Brain (organoid and tissue), 16 donors: ENCODE measurements at places on chromosomes 1 and 21. TPM values are rescaled to one million over a fixed set of nuclear protein-coding genes. Genes with fewer than 3 reads are reported as not detected.
A peak's percentile ranks its signal among the peaks of the same experiment; 100 is the strongest.

- DNase-seq = no peak
These were observed 8.4 kb downstream of the HMGB4 start for GRCh38 chr1:33872275-33872674.

DNA sequence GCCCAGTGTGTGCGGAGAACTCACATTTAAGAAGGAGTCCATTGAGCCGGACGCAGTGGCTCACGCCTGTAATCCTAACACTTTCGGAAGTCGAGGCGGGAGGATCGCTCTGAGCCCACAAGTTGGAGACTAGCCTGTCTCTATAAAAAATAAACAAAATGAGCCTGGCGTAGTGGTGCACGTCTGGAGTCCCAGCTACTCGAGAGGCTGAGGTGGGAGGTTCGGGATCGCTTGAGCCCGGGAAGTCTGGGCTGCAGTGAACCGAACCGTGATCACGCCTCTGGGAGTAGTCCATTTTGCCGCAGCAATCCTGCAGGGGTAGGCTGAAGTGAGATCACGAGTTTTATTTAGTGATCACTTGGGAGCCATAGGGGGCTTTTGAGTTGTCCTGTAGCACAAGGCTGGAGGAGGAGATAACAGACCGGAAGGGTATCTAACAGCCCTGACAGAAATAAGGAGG, 497 bp upstream of the FUCA1 start:
- DNase-seq = peak; percentile 1

DNA sequence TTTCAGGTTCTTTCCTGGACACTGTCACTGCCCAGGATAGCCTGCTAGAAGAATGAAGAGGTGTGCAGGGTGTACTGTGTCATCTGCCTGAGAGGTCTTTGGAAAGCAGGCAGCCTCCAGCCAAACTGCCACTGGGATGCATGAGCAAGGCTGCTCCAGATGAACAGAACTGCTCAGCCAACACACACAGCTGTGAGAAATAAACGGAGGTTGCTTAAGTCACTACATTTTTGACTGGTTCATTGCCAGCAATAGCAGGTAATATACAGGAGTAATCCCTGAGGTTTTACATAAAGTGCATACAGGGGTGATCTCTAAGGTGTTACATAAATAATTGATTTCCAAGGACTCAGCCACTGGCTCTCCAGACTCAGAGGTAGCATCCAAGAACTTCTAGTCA, 516.9 kb downstream of the BRINP3 start:
- no peak for DNase-seq

DNA sequence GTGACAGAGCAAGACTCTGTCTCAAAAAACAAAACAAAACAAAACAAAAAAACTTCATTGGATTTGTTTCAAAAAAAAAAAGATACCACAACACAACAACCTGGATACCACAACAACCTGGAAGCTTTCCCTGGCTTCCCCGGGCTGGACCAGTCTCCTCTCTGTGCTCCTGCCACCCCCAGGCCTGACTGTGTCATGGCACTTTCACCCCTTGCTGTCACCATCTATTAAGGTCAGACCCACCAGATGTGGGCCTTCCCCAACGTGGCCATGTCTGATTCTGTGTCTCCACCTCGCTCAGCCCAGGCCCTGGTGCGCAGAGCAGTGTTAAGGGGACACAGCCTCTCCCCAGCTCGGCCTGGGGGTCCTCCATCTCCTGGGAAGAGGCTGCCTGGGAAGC, 28.3 kb upstream of the ACOT11 start:
- no peak for DNase-seq

DNA sequence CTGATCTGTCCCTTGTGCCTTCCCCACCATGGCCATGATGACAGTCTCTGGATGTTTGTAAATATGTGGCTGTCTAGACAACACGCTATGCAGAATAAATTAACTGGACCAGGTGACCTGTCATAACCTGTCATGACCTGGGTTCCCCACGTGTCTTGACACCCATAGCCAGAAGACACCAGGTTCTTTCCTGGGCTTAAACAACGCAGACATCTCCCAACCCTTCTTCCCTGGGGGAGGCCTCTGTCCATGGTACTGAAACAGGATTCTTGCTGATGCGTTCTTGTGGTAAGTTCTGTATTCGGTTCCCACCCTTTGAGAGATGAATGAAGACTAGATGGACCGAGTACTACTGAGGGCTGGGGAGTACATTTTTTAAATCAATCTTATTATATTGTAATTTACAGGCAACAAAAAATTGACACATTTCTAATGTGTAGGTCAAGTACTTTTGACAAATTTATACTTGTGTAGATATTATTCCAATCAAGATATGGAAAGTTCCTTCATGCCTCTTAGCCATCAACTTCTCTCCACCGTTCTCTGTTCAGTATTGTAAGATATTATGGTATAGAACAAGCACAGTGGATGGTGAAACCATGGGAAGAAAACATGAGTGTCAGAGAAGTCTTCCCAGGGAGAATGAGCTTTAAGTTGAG, 738.8 kb downstream of the PTPRU start:
- DNase-seq = no peak

- DNase-seq = no peak
These were observed 35.8 kb downstream of the LHX4 start for GRCh38 chr1:180265871-180266270.

DNA sequence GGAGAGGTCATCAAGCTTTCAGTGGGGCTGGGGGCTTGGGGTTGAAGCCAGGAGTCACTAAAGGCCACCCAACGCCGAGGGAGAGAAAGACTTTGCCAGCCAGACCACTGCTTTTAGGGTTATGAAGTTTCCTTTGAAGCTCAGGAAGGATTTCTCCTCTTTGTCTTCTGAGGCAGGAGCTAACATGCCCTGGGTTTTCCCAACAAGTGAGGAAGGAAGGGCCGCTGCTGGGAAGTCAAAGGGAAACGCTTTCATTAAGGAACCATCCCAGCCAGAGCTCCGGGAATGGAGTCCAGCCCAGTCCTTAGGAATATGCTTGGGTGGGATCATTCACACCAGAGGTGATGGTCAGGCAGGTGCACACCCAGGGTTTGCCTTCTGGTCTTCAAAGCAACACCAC, 436.9 kb downstream of the PRDM2 start:
- no peak for DNase-seq

DNA sequence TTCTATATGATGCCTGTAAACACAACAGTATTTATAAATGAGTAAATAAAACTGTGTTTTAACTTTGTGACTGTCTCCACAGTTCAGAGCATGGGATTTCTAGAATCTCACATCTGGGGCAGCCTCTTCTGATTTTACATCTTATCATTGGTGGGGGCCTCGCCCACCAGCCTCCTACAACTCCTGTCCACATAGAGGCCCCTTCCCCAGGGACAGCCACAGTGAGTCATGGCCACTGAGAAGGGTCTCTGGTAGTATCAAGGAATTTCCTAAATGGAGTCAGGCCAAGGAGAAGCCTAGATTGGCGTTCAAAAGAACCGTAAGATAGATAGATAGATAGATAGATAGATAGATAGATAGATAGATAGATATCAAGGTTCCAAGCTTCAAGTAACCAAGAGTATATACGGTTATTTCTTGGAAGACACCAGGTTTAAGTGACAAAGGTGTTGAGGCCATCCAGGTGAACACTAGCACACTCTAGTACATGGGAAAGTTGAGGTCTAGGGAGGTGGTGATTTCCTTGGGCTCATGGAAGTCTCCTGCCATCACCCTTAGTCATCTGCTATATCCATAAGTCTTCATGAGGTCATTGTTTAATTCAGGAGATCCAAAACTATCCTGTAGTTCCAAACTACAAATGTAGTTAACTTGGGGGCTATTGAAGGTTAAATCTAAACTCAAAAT, 121.6 kb downstream of the SYT2 start:
- no peak for DNase-seq

DNA sequence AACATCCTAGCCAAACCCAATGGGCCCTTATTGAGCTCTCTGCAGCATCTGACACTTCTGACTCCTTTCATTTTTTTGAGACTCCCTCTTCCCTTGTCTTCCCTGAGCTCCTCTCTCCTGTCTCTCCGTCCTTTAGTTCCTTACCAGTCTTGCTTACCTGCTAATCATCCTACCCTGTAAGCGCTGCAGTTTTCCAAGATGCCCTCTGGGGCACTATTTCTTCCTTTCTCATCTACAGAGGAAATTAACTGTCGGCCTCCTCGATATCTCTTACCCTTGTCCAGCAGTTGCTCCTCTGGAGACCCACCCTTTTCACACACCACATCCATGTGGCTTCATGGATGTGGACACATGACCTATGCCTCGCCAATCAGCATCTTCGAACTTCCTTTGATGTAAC, 6.8 kb downstream of the GPR161 start:
- DNase-seq = no peak

DNA sequence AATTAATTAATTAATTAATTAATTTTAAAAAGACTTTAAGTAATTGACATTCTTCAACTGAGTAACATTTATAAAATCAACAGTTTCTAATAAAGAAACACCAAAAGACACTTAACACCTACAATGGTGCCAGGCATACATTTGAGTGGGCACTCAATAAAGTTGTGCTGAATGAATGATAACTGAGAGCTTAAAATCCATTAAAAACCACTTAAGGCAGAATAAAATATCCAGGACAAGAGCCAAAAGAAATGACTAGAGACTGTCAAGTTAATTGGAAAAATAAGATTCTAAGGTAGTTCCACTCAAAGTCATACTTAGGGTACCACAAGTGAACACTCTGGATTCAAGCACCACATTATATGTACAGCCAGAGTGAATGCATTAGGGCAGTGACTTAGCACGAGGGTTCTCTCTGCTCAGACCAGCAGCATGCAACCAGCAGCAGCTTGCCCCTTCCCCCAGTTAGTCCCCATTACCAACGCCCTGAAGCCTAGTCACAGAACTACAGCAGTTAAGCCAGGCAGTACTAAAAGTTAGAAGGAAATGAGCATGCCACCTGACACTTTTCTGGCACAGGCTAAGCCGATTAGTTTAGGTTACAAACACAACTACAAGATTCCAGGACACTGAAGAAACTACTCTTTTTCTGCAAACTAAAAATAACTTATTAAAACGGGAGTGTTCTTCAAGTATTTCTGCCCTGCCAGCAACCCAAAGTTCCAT, 46.5 kb downstream of the LUZP1 start:
- DNase-seq = peak; percentile 6

GRCh38 chr1:26346274-26347033, 7.5 kb downstream of the CRYBG2 start:
- no peak for DNase-seq

- peak; percentile 85 for DNase-seq
These were observed 9.2 kb downstream of the C1orf198 start for GRCh38 chr1:230858918-230859729.

GRCh38 chr1:203934027-203934426, 72.6 kb downstream of the SNRPE start:
- no peak for DNase-seq

- no peak for DNase-seq
These were observed 9.3 kb downstream of the ATP1A2 start for GRCh38 chr1:160124705-160125478.

- no peak for DNase-seq
These were observed 150.8 kb downstream of the ROR1 start for GRCh38 chr1:63924600-63924999.

- DNase-seq = no peak
These were observed 10.8 kb downstream of the ARID4B start for GRCh38 chr1:235317168-235317567.

- DNase-seq = no peak
These were observed 74.3 kb upstream of the TRABD2B start for GRCh38 chr1:48071513-48071912.

DNA sequence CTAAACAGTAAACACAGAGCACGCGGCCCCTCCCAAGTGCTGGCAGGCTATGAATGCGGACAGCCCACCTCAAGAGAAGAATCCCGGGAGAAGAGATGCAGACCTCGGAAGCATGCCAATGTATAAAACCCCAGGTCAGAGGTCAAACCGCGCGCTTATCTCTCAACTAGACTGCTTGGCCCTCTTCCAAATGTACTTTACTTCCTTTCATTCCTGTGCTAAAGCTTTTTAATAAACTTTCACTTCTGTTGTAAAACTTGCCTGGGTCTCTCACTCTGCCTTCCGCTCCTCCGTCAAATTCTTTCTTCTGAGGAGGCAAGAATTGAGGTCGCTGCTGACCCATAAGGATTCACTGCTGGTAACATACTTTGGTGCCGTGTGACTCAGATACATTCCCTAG, 216.0 kb downstream of the S1PR1 start:
- no peak for DNase-seq

DNA sequence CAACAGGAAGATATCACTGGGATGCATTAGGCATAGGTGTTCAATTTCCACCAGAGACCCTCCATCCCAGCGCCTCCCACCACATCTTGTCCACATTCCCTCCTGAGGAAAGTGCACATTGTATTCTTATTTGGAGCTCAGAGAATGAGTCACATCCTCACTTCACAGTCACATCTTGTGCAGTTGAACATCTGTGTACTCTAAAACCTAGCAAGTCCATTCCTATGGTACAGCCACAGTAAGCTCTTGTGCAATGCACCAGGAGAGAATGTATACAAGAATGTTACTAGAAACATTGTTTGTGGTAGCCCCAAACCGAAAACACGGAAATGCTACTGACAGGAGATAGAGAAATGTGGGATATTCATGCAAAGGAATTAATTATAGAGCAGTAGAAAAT, 1.6 kb upstream of the KDF1 start:
- DNase-seq = no peak

The MAST2 gene
- 44.2 TPM for polyA plus RNA-seq

The MCL1 gene
- polyA plus RNA-seq = 95.9 TPM

The RPE65 gene
- polyA plus RNA-seq = 0.15 TPM

The DVL1 gene
- polyA plus RNA-seq = 61.7 TPM

The F13B gene
- not detected for polyA plus RNA-seq

The KLF17 gene
- polyA plus RNA-seq = not detected

The CA14 gene
- 18.1 TPM for polyA plus RNA-seq

The GJB4 gene
- not detected for polyA plus RNA-seq

The IL10 gene
- not detected for polyA plus RNA-seq

The STIL gene
- 6.6 TPM for polyA plus RNA-seq
